ENCODE measurements at places on chromosomes 1 and 21.
A peak's percentile ranks its signal among the peaks of the same experiment; 100 is the strongest.

- DNase-seq, result no peak
These were observed 64.0 kb downstream of the CD46 start for GRCh38 chr1:207815913-207816291.

- no peak for DNase-seq
These were observed 55.4 kb downstream of the RUNX3 start for GRCh38 chr1:24874611-24875234.

- DNase-seq, result no peak
These were observed 47.8 kb downstream of the CHRM3 start for GRCh38 chr1:239434181-239434580.

- peak; percentile 40 for DNase-seq
These were observed 141.7 kb upstream of the EDN2 start for GRCh38 chr1:41626146-41626545.

- DNase-seq, result peak; percentile 44
These were observed 3.5 kb upstream of the TIAM1 start for GRCh38 chr21:31347435-31348032.

- DNase-seq, result no peak
These were observed 55.2 kb upstream of the TARBP1 start for GRCh38 chr1:234533975-234534876.

GRCh38 chr1:229557200-229557850, 1.2 kb downstream of the ABCB10 start:
- DNase-seq, result no peak

DNA sequence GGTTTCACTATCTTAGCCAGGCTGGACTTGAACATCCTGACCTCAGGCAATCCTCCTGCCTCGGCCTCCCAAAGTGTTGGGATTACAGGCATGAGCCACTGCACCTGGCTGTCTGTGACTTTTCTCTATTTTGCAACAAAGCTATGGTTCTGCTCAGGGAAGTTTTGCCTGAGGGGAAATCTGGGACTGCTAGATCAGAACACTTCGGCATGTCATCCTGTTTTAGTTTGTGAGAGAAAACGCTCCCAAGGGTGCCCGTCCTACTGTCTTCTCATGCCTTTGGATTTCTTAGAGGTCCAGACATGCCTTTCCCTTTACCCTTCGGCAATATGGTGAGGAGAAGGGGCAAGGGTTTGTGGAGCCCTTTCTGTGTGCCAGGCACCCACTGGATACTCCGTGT, 5.6 kb upstream of the CORT start:
- DNase-seq, result no peak

- DNase-seq, result no peak
These were observed 973.7 kb downstream of the LTN1 start for GRCh38 chr21:28018741-28019669.

- no peak for DNase-seq
These were observed 108.3 kb upstream of the USH2A start for GRCh38 chr1:216531263-216532239.

GRCh38 chr1:202081992-202082391, 40.7 kb upstream of the GPR37L1 start:
- DNase-seq, result no peak

DNA sequence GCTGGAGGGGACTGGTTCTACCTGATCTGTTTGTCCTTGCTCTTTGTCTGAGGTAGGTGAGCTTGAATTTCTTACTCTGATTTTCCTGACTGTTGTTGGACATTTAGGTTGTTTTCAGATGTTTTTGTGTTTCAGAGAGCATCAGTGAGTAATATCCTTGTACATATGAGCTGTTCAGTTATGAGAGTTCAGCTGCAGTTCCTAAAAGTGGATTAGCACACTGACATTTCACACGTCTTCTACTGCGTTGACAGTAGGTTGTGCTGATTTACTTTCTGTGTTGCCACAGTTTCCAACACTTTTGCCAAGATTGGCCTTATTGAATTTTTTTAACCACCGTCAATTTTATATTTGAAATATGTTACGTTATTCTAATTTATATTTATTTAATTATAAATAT, 27.7 kb downstream of the CXADR start:
- DNase-seq, result no peak

- no peak for DNase-seq
These were observed 15.6 kb upstream of the ETV3 start for GRCh38 chr1:157153746-157154145.

GRCh38 chr1:121586369-121587229, 401.8 kb downstream of the SRGAP2C start:
- no peak for DNase-seq

DNA sequence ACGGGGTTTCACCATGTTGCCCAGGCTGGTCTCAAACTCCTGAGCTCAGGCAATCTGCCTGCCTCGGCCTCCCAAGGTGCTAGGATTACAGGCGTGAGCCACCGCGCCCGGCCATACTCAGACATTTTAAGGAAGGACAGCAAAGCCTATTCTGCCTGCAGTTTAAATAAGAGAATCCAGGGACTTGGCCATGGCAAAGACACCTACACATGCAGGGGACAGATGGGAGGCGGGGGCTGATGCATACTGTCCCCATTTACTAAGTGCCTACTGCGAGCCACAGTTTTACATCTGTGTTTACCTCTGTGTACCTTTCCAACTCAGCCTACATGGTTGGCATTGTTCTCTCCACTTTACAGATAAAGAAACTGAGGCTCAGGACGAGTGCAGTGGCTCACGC, 25.4 kb downstream of the LDLRAD2 start:
- DNase-seq, result no peak

GRCh38 chr1:112808861-112809684, 93.9 kb upstream of the PPM1J start:
- DNase-seq, result peak; percentile 47

DNA sequence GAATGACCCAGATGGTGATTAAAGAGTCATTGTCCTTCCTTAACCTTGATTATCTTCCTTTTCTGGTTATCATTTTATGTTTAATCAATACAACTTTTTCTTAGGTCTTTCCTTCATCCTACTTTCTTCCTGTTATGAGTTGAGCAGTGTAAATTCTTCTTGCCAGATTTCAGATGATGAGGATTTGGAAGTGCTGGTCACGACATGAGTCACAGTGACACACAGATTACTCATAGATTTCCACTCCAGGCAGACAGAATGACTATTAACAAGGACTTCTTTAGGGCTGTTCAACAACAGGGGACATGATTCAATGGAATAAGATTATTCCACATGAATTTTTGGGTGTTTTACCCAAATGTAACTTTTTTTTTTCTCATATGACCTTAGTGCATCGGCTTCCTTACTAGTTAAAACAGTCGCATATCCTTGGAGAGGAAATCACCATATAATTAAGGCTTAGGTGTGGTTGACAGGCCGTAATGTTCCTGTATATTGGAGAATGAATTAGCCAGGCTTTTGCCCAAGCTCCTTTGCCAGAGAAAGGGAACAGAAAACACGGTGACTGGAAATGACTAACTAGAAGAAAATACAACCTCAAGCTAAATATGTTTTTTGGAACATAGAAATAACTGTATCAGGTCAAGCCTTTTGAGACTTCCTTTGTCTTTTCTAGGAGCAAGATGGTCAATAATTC, 44.2 kb downstream of the PRRX1 start:
- no peak for DNase-seq

All from NCI-H510A treated with DMSO at 0.1 percent for 48 hours (cell line).